ENCODE measurements at places on chromosomes 2 and 18.

DNA sequence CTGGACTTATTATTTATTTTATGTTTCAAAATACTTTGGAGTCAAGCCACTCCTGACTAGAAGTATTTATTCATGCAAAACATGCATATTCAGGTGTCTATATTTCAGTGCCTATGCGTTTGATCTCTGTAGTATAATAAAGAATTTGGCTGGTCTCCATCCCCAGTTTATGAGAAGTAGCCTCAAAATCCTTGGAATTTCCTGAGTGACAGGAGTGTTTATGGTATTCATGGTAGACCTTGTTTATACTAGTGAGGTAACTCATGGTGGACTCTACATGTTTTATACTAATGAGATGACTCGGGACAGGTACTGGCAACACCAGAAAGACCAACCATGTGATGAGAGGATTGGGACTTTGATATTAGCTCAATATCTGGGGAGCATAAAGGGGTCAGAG, 43.9 kb upstream of the CSRNP3 start:
- DNase-seq = no peak

DNA sequence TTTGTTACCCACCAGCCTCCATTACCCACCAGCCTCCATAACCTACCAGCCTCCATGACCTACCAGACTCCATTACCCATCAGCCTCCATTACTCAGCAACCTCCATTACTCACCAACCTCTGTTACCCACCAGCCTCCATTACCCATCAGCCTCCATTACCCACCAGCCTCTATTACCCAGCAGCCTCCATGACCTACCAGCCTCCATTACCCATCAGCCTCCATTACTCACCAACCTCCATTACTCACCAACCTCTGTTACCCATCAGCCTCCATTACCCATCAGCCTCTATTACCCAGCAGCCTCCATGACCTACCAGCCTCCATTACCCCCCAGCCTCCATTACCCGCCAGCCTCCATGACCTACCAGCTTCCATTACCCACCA, 133.3 kb upstream of the HS6ST1 start:
- DNase-seq = no peak

DNA sequence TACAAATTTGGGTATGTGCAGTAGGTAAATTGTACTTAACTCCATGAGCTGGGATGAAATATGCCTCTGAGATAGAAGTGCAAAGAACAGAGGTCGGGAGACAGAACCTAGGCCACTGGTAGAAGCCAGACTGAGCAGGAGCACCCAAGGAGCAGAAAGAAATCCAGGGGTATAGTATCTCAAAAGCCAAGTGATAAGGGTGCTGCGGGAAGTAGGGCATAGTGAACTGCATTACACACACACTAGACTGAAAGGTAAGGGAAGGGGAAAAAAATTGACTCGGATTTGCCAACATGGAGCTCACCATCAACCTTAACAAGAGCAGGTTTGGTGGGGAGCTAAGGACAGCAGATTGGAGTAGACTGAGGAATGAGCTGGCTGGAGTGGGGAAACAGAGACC, 89.3 kb upstream of the TMEM247 start:
- DNase-seq = no peak

DNA sequence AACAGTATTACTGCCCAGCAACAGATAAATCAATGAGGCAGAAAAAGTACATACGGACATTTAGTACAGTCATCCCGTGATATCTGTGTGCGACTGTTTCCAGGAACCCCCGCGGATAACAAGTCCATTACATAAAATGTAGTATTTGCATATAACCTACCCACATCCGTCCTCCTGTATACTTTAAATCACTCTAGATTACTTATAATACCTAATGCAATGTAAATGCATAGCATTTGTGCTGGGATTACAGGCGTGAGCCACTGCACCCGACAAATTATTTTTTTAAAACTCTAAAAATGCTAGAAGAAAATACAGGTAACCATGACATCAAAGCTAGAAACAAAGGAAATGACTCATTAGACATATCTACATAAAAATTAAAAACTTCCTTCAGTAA, 91.6 kb downstream of the FAM161A start:
- DNase-seq = no peak

GRCh38 chr2:582792-583528, 94.2 kb downstream of the TMEM18 start:
- DNase-seq = no peak

DNA sequence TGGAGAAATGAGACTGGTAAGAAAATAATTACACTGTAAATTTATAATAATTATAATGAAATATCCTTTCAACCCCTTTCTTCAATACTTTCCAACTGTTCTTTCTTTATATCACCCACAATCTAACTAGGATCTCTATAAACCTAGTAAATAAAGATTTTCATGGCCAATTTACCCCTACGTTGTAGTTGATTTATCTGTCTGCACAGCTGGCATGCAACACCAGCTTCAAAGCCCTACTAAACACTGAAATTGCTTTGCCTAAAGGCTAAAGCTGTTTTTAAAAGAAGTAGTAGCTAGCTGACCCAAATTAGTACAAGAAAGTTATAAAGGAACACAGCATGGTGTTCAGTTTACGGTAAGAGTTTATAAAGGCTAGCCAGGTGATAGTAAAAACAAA, 140.1 kb downstream of the NOL4 start:
- DNase-seq = no peak

- no peak for DNase-seq
These were observed 209.7 kb upstream of the SIX2 start for GRCh38 chr2:45218931-45219339.

GRCh38 chr2:228799208-228799588, 471.9 kb downstream of the PID1 start:
- no peak for DNase-seq

- no peak for DNase-seq
These were observed 52.0 kb upstream of the HAAO start for GRCh38 chr2:42844366-42844765.

DNA sequence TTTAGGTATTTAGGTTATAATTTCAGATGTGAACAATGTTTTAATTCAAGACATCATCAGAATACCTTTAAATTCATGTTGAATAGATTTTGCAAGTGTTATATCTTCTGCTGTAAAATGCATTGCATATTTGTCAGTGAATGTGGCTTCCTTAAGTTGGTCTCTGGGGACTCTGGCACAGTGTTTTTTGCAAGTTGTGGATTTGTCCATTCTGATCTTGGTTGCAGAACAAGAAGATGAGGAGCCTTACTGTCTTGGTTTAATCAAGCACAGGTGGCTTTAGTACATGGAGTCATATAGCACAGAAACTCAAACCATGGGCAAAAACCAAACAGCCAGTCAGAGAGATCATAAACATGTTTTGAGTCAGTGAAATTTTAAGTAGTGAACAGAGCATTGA, 135.7 kb downstream of the ARHGAP28 start:
- DNase-seq = no peak

DNA sequence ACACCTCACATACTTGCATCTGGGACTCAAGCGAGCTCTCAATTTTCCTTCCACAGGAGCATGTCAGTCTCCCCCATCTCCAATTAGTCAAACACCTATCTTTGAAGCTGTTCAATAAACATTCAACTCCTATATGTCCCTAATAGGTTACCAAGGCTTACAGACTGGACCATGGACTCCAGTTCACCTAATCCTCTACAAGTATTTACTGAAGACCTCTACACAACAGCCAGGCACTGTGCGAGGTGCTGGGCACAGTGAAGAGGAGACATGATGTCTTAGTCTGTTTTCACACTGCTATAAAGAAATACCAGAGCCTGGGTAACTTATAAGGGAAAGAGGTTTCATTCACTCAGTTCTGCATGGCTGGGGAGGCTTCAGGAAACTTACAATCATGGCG, 129.9 kb downstream of the MYO5B start:
- DNase-seq = no peak

DNA sequence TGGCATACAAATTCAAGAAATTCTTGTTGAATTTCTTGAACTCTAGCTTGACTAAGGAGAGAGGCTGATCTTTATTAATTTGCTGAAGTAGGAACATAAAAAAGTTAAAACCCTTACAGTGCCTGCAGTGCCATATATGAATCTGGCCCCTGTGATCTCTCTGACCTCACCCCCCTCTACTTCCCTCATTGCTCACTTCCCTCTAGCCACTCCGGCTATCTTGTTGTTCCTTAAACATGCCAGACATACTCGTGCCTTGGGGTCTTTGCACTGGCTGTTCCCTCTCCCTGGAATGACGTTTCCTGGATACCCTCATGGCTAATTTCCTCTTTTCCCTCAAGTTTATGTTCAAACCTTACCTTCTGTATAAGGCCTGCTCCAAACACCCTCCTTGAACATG, 246.3 kb upstream of the SIX2 start:
- DNase-seq = no peak

DNA sequence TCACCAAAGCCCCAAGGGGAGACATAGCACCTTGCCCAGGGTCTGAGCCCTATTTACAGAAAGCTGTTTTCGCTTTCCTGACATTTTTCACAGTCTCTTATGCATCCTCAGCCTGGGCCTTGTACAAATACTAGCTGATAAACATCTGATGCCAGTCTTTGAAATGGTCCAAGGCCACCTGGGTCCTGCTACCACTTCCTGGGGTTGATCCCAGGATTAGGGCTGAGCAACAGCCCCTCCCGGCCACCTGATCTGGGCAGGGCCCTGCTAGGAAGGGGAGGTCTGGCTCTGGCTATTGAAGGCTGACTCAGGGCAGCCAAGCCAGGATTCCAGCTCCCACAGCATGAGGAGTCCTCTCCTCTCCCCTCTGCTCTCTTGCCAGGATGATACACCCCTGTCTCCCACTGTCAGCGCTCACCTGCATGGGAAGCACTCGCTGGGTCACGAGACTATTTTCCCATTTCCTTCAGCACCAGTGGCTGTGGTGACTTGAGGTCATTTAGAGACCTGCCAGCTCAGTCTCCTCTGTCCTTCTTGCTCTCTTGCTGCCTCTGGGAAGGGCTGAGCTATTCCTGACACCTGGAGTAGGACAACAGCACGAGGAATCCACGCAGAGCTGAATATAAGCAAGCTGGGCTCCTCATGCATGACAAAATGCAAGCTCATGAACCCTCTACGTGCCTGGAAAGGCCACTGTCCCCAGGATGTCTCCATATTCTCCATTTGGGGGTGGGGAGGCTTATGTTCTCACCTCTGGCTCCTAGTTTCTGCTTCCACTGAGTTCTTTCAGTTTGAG, 53.0 kb upstream of the LGALSL start:
- DNase-seq = no peak

GRCh38 chr2:226720948-226721347, 78.7 kb downstream of the IRS1 start:
- no peak for DNase-seq

DNA sequence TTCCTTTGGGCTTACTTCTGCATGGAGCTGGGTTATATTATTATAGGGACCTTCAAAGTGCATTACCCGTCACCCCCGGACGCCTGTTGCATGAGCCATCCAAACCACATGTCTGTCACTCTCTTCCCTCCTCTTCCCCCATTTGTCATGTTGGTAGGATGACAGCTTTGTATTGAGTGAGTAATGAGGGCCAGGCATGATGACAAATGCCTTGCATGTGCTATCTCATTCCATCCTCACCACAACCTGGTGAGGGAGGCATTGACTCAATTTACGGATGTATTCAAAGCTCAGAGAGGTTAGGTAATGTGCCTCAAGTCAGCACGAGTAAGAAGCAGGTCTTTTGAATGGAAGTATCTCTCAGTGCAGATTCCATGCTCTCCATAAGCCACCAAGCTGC, 510.5 kb upstream of the TNP1 start:
- no peak for DNase-seq

GRCh38 chr18:73896685-73897084, 250.9 kb downstream of the FBXO15 start:
- DNase-seq = no peak

GRCh38 chr2:181697571-181697970, 17.3 kb upstream of the NEUROD1 start:
- no peak for DNase-seq

- DNase-seq = no peak
These were observed 120.2 kb downstream of the ACAA2 start for GRCh38 chr18:49692906-49693716.

DNA sequence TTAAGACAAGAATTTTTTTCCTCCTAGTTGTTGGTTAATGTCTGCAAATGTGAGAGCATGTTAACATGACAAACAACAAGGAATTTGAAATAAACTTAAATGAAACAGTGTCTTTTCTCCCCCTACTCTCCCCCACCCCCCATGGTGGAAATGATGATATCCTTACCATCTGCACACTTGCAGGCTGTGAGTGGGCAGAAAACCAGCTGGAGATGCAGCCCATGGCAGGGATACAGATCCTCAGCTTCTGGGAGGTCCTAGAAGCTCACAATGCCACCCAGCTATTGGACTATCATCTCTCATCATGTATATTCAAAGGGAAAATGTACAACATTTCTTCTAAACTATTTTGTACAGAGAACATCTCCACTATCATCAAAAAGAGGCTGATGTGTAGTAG, 196.8 kb downstream of the SLC8A1 start:
- no peak for DNase-seq

DNA sequence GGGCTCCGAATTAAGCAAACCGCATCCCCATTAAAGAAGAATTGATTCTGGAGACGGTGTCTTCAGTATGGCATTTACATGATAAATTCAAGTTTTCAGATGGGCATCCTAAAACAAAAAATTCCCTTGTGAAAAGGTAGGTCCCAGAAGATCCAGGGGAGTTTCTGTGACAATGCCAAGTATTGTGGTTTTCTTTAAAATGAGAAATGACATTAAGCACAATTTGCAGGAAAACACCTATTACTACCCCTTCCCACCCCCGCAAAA, 689 bp upstream of the YWHAQ start:
- no peak for DNase-seq

- DNase-seq = peak; percentile 14
These were observed 182.4 kb downstream of the NCK2 start for GRCh38 chr2:105926960-105927678.

DNA sequence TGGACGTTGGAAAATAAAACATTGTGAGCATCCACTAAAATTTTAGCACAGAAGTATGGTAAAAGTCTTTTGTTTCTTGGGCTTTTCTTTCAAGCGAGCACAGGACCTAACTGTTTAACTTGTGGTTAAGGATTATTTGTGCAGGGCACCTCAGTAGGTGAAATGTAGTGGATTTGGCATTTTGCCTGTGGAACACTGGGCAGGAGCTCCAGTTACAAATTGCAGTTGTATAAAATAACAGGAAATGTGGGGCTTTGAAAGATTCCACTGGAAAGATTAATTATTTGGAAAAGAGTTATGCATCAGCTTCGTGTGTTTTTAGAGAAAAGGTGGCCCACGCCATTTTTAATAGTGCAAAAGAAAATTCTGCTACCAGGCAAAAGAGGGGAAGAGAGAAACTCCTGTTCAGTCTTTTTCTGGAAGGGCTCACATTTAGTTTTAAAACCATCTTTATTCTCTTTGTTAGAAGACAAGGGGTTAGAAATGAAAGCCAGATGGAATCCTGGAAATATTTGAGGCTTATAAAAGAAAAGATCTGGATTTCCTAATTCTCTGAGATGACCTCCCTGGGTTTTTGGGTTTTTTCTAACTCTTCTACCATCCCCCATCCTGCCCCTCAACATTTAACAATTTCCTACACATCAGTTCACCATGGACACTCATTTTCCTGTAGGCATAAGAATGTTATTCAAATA, 144.3 kb upstream of the SERTAD2 start:
- DNase-seq = no peak

Measured in stimulated activated CD8-positive, alpha-beta memory T cell treated with anti-CD3 and anti-CD28 coated beads, Interleukin-4, amount 100 ng/mL, for 1 hour (primary cell).